ENCODE measurements at places on chromosomes 3 and 15. TPM values are rescaled to one million over a fixed set of nuclear protein-coding genes. Genes with fewer than 3 reads are reported as not detected.

Gene SLC28A2
- not detected for total RNA-seq

Gene POLR2H
- 279 TPM for total RNA-seq

Gene SATB1
- 5.8 TPM for total RNA-seq

Gene GPR156
- 0.66 TPM for total RNA-seq

Gene LRRC15
- 5.8 TPM for total RNA-seq

Gene EAF2
- 4.3 TPM for total RNA-seq

Gene CLSTN2
- total RNA-seq = 3.9 TPM

Gene TRH
- total RNA-seq = not detected

Gene ITPKA
- total RNA-seq = 4.1 TPM

Gene LSM3
- 42.7 TPM for total RNA-seq

Gene CNTN6
- total RNA-seq = 0.37 TPM

Gene TRIM42
- not detected for total RNA-seq

Gene LMAN1L
- total RNA-seq = not detected

Gene SV2B
- 0.04 TPM for total RNA-seq

Gene ALDH1L1
- total RNA-seq = 7.0 TPM

Gene SLC35A5
- 40.4 TPM for total RNA-seq

Gene PP2D1
- total RNA-seq = not detected

Gene OXTR
- 0.27 TPM for total RNA-seq

Gene PLSCR1
- total RNA-seq = 270 TPM

Gene ECE2
- total RNA-seq = not detected

Gene NEO1
- 47.7 TPM for total RNA-seq

Gene SCN11A
- not detected for total RNA-seq

Gene TYRO3
- total RNA-seq = 18.8 TPM

Gene NR2E3
- not detected for total RNA-seq

Gene ENTPD3
- not detected for total RNA-seq

Gene LAMB2
- 40.7 TPM for total RNA-seq

Gene CXCR6
- total RNA-seq = not detected

Gene HTR3E
- total RNA-seq = not detected

Gene DNAH12
- not detected for total RNA-seq

All from H4 (cell line).